ENCODE measurements at places on chromosomes 11 and 22.
A peak's percentile ranks its signal among the peaks of the same experiment; 100 is the strongest.

GRCh38 chr22:38740754-38741153, 15.0 kb downstream of the SUN2 start:
- DNase-seq = no peak

DNA sequence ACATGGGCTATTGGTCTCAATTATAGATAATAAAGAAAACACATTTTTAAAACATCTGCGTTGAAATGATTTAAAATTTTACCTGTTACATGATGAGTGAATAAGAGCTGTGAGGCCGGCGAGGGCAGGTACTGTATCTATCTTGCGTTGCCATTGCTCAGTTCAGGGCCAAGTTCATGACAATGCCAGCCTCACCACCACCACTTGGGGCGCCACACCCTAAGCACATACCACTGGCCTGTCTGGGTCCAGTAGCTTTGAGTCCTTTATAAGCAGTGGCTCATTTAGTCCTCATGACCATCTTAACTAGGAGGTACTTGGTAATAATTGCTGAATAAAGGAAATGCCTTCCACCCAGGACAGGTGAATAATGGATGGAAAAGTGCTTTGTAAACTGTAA, 14.5 kb upstream of the MB start:
- DNase-seq = no peak

- DNase-seq = no peak
Observed at GRCh38 chr11:33635161-33635560, 65.5 kb downstream of the C11orf91 start.

- no peak for DNase-seq
Observed at GRCh38 chr11:2272946-2273280, 2.5 kb upstream of the ASCL2 start.

GRCh38 chr11:16013649-16014275, 342.6 kb downstream of the SOX6 start:
- no peak for DNase-seq

- no peak for DNase-seq
Observed at GRCh38 chr11:118012083-118012669, 26.0 kb downstream of the IL10RA start.

- DNase-seq = peak; percentile 47
Observed at GRCh38 chr22:21642584-21643448, 714 bp downstream of the SDF2L1 start.

DNA sequence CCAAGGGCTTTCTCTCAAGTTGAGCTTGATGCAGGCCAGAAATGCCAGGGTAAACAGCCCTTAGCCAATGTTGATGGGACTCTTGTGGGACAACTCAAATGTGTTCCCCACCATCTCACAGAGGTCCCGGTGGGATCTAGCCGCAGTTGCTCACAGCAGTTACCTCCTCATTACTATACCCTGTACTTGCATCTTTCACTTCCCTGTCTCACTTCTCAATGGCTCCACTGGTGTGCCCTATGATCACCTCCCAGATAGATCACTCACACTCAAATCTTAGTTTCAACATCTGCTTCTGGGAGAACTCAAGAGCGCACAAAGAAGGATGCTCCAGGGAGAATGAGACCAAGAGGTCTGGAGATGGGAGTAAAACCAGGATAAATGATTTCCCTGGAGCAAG, 47.0 kb downstream of the RCN1 start:
- DNase-seq = no peak

GRCh38 chr11:133934599-133935550, 21.9 kb downstream of the IGSF9B start:
- DNase-seq = no peak

DNA sequence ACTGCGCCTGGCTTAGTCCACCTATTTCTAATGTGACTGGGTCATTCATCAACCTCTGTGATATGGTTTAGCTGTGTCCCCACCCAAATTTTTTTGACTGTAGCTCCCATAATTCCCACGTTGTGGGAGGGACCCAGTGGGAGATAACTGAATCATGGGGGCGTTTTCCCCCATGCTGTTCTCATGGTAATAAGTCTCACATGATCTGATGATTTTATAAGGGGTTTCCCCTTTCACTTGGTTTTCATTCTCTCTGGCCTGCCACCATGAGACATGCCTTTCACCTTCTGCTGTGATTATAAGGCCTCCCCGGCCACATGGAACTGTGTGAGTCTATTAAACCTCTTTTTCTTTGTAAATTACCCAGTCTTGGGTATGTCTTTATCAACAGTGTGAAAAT, 8.7 kb downstream of the CENATAC start:
- no peak for DNase-seq

DNA sequence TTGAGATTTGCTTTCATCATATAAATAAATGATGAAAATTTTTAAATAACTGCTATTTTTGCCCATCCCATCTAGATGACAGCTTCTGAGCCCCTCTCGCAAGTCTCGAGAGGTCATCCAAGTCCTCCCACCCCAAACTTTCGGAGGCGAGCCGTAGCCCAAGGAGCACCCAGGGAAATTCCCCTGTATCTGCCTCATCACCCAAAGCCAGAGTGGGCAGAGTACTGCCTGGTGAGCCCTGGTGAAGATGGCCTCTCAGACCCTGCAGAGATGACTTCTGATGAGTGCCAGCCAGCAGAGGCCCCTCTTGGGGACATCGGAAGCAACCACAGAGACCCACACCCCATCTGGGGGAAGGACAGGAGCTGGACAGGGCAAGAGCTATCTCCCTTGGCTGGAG, 83.9 kb upstream of the PARVA start:
- DNase-seq = no peak

DNA sequence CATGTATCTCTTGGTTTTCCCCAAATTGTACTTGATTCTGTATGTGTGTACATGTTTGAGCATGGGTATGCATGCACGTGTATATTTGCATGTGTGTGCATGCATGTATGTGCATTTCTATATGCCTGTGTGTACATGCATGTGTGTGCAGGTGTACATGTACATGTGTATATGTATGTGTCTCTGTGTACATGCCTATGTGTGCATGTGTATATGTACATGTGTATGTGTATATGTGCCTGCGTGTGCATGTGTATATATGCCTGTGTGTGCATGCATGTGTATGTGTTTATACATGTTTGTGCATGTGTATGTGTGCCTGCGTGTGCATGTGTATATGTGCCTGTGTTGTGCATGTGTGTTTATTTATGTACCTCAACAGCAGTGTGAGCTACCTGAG, 5.3 kb upstream of the NCF4 start:
- no peak for DNase-seq

GRCh38 chr22:38221908-38222796, 20.4 kb downstream of the MAFF start:
- no peak for DNase-seq

- DNase-seq = no peak
Observed at GRCh38 chr11:131598305-131598704, 227.9 kb downstream of the NTM start.

GRCh38 chr11:31652528-31652927, 143.0 kb downstream of the ELP4 start:
- DNase-seq = no peak

DNA sequence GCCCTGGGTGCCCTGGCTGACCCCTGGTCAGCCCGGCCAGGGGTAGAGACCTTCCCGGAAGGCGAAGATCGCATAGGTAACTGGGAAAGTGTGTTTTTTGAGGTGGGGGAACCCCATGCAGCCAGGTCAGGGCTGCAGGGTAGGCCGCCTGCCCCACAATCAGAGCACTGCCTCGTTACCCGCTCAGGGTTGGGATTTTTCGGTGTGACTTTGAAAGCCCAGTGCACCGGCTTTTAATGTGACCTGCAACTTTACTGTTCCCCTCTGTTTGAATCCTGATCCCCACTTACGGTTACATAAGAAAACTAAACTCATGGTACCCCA, 239.2 kb upstream of the PLET1 start:
- DNase-seq = no peak

- no peak for DNase-seq
Observed at GRCh38 chr11:75482931-75483469, 42.7 kb downstream of the GDPD5 start.

- no peak for DNase-seq
Observed at GRCh38 chr22:29275167-29275566, 7.1 kb downstream of the EWSR1 start.

DNA sequence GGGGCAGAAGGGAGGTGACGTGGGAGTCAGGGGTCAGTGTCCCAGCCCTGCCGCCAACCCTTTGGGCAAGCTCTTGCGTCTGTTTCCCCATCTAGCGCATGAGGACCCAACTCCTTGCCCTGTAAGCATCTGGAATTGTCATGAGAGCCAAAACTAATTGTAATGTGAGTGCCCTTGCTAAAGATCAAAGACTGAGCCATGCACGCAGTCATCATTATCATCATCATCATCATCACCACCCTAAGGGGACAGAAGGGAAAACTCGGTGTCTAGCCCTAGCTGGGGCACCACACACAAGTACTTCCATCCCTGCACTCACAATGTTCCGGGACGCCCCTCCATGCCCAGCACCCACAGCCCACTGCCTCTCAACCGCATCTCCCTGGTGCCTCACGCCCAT, 2.5 kb downstream of the LIF start:
- no peak for DNase-seq

- no peak for DNase-seq
Observed at GRCh38 chr11:17921659-17922415, 91.0 kb downstream of the SERGEF start.

GRCh38 chr11:47711816-47712215, 3.4 kb downstream of the AGBL2 start:
- no peak for DNase-seq

DNA sequence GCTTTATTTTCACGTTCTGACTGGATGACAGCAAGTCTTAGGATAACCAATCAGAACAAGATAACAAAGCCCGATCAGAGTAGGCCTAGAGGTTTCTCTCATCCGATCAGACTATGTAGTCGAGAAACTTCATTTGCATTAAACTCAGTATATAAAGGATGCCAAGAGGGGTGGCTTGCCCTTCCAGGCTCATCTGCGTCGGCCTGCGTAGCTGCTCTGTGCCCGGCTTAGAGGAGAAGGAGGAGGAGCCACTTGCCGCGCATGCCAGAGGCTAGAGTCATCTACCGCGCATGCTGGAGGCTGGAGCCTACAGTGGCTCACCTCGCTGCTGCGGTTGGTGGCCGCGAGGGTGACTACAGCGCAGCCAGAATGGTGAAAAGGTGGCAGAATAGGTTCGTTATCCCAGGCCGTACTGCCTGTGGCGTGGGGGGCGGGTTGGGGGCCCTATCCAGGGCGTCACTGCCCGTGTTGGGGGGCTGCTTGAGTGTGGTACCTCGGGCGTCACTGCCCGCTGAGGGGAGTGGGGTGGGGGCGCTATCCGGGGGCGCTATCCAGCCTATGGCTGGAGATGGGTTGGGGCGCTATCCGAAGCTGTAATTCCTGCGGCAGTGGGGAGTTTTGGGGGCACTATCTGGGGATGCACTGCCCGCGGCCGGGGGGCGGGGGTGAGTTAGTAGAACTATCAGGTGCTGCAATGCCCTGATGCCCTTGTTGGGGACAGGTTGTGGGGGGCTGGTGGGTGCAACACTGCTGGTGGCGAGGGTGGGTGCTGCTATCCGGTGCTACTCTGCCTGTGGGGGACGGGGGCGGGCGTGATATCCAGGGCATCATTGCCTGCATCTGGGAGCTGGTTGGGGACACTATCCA, at the start of gene RFPL2:
Gene RFPL2, minus strand, starts transcription at position 218 of the 867 bp plus-strand sequence. CDS start 2,622 bp downstream, outside the sequence.
- DNase-seq = peak; percentile 10

DNA sequence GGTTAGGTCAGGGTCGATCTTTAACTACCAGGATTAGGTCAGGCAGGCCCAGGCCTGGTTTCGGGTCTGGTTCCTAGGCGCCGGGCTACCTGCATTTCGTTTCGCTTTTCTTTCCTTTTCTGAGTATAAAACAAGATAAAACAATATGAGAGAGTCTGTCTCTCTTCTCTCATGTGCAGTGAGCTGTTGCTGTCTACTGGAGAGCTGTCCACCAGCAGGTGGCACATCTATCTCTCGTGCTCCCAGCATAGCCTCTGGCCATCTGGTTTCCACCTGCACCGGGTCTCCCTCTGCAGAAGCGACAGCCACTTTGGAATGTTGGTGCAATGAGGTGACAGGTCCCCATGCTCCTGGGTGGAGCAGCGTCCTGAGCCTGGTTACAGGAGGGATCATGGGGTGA, 27.6 kb downstream of the RIBC2 start:
- DNase-seq = no peak

DNA sequence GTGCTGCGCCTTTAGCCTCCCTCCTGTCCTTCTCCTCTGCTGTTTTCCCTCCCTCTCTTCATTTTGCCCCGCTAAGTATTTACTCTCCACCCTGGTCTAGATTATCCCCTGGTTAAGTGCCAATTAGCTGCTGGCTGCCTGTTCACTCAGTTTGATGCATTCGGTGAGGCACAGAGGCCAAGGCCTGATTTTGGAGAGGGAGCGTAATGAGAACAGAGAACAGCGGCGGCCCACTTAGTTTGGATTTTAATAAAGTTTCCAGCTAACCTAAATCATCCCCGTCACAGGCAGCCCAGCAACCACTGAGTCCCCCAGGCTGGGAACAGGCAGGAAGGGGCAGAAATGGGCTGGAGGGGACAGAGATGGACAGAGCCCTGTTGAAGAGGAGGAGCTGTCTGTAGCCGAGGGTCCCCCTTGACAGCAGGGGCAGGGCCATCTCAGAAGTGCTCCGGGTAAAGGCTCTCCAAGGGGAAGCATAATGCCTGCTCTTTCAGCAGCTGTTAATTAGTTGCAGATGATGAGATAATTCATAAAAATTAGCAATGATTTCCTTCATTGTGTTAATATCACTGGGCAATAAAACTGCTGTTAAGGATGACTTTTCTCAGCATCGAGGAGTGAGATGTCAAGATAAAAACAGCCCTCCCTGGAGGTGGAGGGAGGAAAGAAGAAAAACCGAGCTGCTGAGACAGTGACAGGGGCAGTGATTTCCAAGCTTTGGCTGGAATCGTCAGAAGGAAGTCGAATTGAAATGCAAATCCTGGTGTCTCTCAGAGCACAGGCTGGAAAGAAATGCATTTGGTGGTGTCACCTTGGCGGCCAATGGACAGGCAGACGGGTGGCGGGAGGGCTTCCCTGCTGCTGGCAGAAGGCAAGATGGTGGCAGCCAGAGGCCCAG, 170.1 kb downstream of the GRIK4 start:
- no peak for DNase-seq

DNA sequence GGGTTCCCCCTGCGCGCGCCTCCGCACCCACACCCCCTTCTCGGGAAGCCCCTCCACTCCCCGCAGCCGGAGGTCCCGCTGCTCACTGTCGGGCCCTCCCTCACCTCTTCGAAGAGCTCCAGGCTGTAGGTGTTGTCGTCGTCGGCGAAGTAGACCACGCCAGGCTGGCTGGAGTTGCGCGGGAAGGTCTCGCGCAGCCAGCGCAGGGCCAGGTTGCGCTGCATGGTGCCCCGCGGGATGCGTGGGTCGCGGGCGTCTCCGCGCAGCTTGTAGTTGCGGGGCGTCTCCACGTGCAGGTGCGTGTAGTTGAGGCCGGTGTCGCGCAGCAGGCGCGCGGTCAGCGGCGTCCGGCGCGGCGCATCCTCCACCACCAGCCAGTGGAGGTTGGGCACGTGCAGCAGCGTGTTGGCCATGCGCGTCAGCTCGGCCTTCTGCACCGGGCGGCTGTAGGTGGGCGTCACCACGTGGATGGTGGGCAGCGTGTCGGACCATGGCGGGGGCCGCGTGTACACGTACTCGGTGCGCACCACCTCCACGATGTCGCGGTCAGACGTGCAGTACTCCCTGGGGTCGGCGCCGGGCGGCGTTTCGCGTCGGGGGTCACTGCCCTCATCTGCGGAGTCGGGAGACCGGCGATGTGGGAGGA, 28.3 kb downstream of the B3GAT1 start:
- DNase-seq = no peak

GRCh38 chr11:12483604-12484003, 106.2 kb downstream of the PARVA start:
- no peak for DNase-seq
